Activated CD4-positive, alpha-beta T cell treated with anti-CD3 and anti-CD28 coated beads, Interleukin-2, amount 50 U/mL, for 48 hours (primary cell): ENCODE measurements at places on chromosomes 1 and 21.

DNA sequence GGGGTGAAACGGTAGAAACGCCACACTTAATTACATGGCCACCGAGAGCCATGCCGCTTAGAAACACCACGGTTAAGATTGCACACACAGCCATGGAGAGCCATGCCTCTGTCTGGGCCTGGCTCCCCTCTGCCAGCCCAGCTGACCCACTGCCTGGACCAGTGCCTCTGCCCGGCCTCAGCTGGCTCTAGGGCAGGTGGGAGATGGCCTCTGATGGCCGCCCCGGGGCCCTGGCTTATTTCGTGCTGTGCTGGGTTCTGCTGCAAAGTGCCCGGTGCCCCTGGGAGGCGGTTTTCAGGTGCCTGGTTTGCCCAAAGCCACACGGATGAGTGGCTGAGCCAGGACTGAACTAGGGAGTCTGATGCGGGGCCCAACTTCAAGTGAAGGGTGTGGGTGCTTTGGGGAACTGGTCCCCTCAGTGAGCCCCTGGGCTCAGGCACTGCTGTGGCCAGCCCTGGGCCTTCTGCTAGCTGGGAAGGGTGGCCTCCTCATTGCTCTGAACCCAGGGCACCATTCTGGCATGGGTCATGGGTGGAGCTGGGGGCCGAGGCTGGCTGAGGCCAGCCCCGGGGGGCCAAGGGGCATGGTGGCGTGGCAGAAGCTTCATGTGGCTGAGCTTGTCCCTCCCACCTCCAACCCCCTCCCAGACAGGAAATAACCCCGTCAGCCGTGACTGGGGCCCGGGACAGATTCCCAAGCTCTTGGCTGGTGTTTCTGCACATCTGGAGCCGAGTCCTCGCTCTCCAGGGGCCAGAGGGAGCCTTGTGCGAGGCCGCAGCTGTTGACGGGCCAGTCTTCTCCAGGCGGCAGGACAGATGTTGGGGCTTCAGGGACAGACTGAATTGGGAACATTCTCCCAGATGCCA is 1.9 kb upstream of the GPR153 start:
- DNase-seq: no peak

DNA sequence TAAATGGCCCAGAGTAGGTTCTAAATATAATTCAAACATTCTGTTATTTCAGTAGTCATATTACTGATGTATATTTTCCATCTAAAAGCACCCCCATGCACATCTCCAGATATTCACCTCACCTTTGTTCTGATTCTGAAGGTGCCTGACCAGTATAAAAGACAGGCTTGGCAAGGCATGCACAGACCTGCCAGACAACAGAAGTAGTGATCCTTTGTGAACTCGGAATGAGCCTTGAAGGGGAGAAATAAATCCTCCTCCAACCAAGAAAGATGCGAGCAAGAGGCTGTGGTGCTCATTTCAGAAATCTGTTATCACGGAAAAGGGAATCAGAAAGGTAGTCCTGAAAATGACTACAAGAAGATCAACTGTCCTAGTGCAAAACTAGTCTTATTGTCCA is 287.3 kb downstream of the VAV3 start:
- no peak for DNase-seq

- DNase-seq: no peak
Observed at GRCh38 chr1:22447621-22448111, 4.0 kb upstream of the ZBTB40 start.

GRCh38 chr1:7343882-7344281 is 427.2 kb upstream of the VAMP3 start:
- no peak for DNase-seq
